ENCODE measurements at places on chromosomes 4 and X.

- no peak for DNase-seq
These were observed 9.9 kb upstream of the PRSS48 start for GRCh38 chr4:151267104-151267503.

DNA sequence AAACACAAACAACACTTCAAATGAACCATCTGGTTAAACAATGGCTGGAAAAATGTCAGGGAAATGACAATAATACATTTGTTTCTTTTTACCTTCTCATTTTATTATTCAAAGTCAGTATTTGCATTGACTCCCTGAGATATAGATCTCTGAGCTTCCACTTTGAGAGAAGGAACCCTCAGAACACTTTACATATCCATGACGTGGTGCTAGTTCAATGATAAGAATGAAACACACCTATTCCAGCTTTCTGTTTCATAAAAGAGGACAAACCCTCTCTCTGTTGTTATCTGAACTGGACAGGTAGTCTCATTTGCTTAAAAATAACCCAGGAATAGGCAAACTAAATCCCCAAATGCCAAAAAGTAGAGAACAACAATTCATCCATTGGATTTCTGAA lies 65.3 kb upstream of the CCSER1 start:
- DNase-seq = no peak

- DNase-seq = no peak
These were observed 46.1 kb upstream of the HCCS start for GRCh38 chrX:11064851-11065600.

DNA sequence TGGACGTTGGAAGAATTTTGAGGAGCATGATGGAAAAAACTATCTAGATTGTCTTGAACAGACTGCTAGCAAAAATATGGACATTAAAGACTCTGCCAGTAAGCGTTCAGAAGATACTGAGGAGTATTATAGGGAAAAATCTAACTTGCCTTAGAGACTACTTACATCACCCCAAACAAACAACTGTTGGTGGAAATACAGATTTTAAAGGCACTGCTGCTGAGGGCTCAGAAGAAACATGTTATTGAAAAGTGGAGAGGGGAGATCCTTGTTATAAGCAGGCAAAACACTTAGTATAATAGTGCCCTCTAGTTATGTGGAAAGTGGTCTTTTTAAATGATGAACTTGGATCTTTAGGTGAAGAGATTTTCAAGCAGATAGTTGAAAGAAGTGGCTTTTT lies 29.2 kb downstream of the MAD2L1 start:
- DNase-seq = no peak

- DNase-seq = no peak
These were observed 5.9 kb downstream of the ANXA10 start for GRCh38 chr4:168098248-168098717.

DNA sequence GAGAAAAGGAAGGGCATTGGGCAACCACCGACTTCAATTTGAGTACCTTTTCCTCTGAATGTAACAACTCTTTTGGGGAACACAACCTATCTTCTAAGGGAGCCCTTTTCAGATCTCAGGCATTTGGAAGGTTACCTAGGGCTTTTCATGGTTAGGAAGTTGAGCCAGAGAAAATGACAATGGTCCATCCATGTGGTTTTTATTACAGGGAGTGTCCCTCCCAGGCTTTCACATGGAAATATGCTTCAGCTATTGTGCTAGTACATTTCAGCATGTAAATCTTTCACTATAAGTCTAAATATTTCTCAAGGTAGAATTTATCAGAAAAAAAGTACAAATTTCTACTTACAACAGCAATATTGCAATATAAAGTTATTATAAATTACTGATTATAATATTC lies 259.8 kb downstream of the IQCM start:
- no peak for DNase-seq

GRCh38 chr4:7771541-7772507 lies 167.8 kb downstream of the AFAP1 start:
- no peak for DNase-seq

DNA sequence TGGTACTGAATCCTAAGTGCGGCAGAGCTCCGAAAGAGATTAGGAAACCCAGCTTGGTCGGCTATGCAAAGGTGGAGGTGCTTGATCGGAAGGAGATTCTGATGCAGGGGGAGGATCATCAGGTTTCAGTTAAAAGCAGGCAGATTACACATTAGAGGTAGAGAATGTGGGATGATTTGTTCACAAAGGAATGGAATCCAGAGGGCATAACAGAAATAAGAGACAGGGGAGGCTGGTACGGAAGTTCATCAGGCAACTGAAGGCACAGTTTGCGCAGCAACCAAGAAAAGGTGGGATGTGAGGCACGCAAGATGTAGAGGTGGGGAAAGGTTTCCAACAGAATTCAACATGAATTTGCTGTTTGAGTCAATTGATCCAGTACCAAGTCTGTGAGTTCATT lies 424 bp upstream of the ZNF330 start:
- DNase-seq = peak; percentile 1

DNA sequence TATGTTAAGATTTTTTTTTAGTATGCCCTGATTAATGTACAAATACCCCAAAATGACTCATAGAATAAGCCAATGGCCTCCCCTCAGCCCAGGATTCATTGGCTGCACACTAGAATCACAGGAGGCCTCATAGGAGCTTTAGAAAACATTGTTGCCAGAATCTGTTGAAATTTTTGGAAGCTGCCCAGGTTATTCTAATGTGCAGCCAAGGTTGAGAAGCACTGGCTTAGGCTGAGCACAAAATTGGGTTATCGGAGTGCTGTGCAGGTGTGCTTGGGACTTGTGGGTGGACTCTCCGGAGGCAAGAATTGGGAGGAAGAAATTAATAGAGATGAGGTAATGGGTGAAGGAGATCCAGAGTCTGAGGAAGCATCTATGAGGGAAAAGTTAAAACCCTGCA lies 41.3 kb upstream of the VCX start:
- no peak for DNase-seq

- no peak for DNase-seq
These were observed 14.3 kb upstream of the TDO2 start for GRCh38 chr4:155889031-155889793.

DNA sequence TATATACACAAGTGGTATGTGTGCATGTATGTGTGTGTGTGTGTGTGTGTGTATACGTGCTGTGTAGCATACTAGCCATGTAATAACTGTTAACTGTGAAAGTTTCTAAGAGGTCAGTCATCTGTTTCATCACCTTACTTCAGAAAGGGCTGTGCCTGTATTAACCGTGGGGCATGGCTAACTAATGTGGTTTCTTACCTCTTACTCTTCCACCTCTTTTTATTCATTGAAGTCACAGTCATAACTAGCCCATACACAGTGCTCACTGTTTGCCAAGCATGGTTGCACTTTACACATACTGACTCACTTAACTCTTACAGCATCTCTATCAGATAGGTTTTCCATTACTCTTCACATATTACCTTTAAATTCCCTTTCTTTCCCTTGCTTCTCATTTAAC lies 23.7 kb upstream of the LRAT start:
- DNase-seq = no peak

GRCh38 chrX:153381684-153382532 lies 19.2 kb downstream of the PNMA6E start:
- DNase-seq = no peak

DNA sequence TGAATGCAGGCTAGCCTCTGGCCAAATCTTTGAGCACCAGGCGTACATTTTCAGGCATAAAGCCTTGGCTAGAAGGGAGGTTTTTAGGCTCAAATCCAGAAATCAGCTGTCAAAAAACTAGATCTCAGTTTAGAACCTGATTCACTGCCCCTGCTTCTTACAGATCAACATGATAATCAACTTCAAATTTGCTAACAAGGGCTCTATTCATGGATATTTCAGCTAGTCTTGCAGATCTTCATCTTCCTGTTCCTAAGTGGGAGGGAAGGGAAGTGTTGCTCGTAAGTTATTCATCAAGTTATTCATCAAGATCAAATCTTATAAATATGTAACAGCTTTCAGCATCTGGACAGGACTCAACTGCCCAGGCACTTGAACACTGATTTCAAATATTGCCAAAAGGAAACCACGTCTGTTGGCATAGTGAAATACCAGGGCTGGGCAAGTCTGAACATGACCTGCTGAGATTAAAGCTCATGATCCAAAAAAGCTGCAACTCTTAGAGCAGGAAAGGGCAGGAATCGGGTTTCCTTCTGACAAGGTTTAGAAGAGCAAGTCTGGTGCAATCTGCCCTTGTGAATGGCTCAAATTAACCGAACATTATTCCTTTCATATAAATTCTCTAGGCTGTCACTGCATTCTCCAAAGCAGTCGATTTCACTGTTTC lies 200.3 kb downstream of the PDGFC start:
- no peak for DNase-seq

- DNase-seq = no peak
These were observed 510.6 kb upstream of the CNKSR2 start for GRCh38 chrX:20863649-20864048.

- DNase-seq = no peak
These were observed 615.6 kb downstream of the CENPC start for GRCh38 chr4:66929748-66930147.

GRCh38 chrX:16075087-16075486 lies 48.3 kb upstream of the GRPR start:
- DNase-seq = no peak

- no peak for DNase-seq
These were observed 198.6 kb upstream of the S100G start for GRCh38 chrX:16451334-16451733.

DNA sequence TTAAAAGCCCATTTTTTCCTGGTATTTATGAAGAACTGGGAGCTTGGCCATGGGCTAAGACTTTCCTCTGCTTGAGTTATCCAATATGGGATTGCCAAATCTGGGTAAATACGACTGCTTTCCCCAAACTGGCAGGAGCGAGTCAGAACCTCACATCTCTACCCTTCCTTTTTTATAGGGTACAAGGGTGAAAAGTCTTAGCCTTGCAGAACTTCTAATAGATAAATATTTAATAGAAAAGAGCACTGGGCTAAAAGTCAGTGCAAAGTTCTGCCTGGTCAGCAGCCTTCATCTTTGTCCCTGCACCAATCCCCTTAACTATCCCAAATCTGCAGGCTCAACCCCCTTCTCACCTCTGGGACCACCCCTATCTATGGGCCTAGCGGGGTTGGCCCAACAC lies 61.6 kb upstream of the ACSL1 start:
- DNase-seq = no peak

DNA sequence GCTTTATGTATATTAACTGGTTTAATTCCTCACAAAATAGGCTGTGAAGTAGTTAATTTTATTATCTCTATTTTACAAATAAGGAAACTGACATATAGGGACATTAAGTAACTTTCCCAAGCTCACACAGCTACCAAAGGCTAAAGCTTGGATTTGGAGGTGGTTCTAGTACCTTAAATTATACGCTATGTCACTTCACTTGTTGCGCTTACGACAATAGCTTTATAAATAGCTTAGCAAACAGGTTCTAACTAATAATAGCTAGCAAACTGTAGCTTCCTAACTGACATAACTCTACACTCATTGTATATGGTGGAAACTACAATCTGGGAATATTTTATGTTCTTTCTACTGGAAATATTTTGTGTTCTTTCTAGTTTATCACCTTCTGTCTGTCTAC lies 666.4 kb upstream of the CPEB2 start:
- no peak for DNase-seq

DNA sequence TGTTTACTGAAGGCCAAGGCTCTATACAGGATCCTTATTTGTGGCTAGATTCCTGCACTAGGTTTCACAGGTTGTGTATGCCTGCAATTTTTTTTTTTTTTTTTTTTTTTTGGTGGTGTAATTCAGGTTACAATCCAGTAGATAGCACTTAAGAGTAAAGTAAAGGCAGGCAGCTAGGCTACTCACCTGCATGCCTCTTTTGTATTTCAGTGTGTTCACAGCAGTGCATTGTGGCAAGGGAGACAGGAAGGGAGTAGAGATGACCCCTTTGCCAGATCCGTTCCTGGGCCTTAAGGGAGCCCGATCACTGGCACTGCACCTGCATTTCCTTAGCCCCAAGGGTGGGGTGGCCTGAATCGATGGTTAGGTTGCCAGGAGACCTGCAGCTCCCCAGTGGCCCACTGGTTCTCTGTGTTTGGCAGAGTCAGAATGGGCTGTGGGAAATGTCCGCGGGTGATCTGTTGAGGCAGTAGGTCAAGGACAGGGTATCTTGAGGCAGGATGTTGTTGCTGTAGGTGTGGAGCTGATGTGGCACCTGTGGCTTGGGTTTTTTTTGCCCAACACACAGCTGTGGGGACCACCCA lies 374.9 kb upstream of the AADAT start:
- DNase-seq = no peak

DNA sequence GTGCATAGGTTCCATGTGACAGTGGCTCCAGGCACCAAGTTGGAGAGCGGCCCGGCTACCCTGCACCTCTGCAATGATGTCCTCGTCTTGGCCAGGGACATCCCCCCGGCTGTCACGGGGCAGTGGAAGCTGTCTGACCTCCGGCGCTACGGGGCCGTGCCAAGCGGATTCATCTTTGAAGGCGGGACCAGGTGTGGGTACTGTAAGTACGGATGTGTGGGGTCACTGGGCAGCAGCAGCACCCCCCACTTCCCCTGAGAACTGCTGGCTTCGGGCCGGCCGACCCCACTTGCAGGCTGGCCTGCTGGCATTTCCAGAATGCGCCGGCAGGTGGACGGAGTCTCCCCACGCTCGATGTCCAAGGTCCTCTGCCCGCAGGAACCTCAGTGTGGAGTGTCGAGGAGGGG lies 13.2 kb downstream of the DOK7 start:
- no peak for DNase-seq

- DNase-seq = no peak
These were observed 6.8 kb downstream of the ANXA5 start for GRCh38 chr4:121690001-121690400.

DNA sequence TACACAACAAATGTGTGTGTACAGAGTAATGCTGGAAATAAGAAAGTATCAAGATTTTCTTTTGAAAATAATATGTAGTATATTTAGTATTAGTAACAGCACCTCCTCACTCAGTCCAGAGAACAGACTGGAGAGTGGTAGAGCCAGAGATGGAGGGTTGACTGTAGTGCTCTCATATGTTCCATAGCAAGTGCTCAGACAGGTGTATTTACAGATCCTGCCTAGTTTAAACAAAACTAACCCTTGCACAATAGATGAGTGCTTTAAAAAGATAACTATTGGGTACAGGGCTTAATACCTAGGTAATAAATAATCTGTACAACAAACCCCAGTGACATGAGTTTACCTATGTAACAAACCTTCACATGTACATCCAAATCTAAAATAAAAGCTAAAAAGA lies 381.0 kb upstream of the EMCN start:
- no peak for DNase-seq

- DNase-seq = no peak
These were observed 170.7 kb downstream of the PTTG2 start for GRCh38 chr4:38130884-38131283.

DNA sequence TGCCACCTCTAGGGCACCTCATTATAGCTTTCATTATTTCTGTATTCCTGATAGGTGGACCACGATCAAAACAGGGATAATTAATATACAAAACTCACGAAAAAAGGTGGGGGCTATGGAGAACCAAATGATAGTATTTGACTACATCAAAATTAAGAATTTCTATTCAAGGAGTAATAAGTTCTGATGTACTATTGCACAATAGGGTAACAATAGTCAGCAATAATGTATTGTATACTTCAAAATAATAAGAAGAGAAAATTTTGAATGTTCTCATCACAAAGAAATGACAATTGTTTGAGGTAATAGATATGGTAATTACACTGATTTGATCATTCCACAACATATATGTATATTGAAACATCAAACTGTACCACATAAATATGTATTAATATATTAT lies 327.3 kb upstream of the TRAM1L1 start:
- DNase-seq = no peak

Data from iPS DF 6.9 (cell line).